M059J (cell line): ENCODE measurements at places on chromosomes 11 and 22.
A peak's percentile ranks its signal among the peaks of the same experiment; 100 is the strongest.

DNA sequence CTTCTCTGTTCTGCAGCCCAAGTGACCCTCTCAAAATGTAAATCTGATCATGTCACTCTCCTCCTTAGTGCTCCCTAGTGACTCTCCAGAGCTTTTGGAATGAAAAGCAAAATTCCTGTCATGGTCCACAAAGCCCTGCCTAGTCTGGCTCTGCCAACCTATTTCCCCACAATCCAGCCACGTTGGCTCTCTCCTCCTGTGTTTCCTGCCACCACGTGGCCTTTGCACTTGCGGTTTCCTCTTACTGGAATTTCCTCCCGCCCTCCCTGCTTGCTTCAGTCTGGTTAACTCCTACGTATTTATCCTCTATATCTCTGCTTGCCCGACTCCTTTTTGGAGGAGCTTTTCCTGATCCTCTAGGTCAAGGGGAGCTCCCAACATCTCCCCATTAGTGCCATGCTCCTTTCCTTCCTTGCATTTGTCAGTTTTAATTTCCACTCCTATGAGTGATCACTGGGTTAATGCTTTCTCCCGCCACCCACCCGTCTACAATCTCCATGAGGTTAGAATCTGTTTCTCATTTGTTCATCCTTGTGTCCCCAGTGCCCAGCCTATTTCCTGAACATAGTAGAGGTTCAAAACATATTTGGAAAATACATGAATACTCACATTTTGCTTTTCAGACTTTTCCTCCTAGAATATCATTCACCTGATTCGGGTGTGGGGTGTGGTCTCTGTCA lies 11.5 kb downstream of the NNMT start:
- peak; percentile 92 for DNase-seq

DNA sequence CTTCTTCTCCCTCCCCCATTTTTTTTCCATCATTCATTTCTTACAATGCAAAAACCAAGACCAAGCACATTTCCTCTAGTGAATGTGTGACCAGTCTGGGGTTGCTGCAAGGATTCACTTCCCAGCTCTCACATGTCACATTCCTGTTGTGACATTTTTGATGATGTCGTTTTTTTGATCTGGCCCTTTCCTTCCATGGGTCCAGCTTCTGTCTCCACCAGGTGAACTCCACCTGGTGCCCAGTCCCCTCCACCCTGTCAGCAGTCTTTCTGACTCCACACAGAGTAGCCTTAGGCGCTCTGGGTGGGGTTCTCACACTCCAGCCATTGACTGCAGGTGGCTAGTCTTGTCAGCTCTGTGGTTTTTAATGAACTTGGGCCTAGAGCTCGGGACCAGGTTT lies 15.6 kb downstream of the PANX1 start:
- peak; percentile 33 for DNase-seq

- DNase-seq = peak; percentile 49
Measured at GRCh38 chr22:42608823-42609361, 5.8 kb downstream of the POLDIP3 start.

DNA sequence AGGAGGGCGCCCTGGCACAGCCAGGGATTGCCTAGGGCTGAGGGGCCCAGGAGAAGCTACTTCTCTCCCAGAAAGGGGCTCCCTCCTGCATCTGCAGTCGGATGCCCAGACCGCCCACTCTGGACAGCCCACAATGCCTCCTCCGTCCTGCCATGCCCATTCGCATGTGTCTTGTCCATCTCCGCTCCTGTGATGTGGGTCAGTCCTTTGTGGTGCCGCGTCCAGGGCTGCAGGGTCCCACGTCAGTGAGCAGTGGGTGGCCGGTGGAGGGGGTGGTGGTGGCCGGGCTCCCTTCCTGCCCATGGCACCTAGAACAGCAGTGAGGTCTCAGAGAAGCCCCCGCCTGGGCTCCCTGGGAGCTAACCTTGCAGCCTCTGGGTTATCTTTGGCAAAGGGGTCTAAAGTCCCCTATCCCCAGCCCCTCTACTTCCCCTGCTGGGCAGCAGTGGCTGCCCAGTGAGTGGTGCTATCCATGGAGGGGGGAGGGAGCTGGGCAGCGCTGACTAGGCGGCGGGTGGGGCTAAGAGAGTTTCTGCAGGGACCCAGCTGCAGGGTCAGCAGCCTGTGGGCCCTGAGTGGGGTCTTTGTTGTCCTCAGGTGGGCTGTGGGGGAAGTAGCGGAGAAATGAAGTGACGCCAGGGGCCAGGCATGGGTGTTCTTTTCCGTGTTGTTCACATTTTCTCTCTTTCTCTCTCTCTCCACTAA lies 41.1 kb downstream of the KCNC1 start:
- no peak for DNase-seq

- peak; percentile 74 for DNase-seq
Measured at GRCh38 chr22:46087816-46088277, 62.5 kb upstream of the PPARA start.

GRCh38 chr11:18367431-18367830 lies 26.9 kb upstream of the LDHA start:
- peak; percentile 48 for DNase-seq
